ENCODE measurements at places on chromosomes 13 and 19.

- DNase-seq = no peak
Observed at GRCh38 chr19:15091918-15092753, 10.1 kb downstream of the OR1I1 start.

DNA sequence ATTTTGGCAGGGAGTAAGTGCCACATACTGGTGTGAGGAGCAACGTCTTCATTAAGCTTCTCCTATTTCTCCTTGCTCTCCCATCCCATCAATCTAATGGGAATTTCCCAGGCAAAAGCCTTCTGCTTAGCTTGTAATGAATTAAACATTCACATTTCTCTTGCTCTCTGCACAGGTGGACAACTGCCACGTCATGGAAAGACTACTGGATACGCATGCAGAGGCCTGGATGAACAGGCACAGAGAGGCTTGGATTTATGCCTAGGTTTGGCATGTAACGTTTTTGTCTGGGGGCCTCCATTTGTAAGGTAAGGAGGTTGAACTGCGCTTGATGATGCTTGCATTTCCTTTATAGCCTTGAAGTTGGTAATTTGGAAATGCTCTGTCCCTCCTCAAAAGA lies 374.8 kb downstream of the KLF12 start:
- DNase-seq = no peak

DNA sequence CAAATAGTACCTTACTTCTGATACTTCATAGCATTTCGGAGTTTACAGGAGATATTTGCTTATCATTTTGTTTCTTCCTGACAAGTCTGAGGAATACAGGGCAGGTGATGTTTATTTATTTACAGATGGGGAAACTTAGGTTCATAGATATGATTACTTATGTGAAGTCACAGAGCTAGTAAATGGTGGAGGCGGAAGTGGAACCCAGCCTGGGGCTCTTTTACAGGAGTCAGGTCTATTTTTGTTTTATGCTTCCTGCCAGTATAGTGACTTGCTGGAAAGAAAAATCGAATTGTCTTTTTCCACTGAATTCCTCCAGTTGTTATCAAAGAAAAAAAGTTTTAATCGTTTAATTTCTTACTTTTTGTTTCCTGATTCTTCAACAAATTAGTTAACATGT lies 66.5 kb downstream of the DGKH start:
- no peak for DNase-seq

GRCh38 chr13:79271616-79272015 lies 134.4 kb downstream of the RBM26 start:
- no peak for DNase-seq

- no peak for DNase-seq
Observed at GRCh38 chr19:15260939-15261338, 28.7 kb upstream of the EPHX3 start.

- DNase-seq = no peak
Observed at GRCh38 chr19:7618348-7618747, 11.0 kb downstream of the XAB2 start.

DNA sequence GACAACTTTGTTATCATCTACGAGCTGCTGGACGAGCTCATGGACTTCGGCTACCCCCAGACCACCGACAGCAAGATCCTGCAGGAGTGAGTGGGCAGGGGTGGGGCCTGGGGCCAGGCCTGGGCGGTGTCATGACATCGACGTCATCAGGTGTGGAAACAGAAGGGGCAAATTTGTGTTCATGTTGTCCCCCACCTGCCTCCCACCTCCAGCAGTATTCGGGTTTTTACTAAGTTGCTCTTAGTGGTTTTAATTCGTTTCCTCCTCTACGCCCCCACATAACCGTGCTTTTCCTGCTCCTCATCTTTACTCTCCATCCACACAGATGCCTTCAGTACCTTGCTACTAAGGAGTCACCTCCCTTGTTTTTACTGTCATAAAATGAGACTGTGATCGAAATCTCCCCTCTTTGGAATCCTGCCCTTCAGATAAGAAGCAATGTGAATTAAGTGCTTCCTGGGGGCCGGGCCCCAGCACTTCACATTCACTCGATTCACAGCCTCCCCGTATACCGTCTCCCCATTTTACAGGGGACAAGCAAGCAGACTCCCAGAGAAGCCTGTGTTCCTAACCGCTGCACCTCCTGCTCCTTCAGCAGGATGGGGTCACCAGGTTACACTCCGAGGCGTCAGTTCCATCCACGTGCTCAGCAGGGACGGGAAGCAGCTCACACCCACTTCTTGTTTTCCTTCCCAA lies 10.5 kb downstream of the AP1M1 start:
- DNase-seq = no peak

- DNase-seq = no peak
Observed at GRCh38 chr13:96071504-96071903, 18.3 kb upstream of the UGGT2 start.

DNA sequence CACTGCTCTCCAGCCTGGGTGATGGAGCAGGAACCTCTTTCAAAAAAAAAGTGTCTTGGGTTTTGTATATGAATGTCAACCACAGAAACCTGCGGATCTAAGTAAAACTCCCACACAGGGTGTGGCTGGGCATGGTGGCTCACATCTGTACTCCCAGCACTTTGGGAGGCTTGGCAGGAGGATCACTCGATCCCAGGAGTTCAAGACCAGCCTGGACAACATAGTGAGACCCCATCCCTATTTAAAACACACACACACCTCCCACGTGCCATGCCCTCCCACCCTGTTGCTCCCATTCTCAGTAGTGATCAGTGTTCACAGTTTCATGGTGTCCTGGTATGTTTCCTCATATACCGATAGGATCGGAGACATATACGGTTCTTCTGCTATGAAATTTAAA lies 9.2 kb downstream of the TMED1 start:
- DNase-seq = no peak

DNA sequence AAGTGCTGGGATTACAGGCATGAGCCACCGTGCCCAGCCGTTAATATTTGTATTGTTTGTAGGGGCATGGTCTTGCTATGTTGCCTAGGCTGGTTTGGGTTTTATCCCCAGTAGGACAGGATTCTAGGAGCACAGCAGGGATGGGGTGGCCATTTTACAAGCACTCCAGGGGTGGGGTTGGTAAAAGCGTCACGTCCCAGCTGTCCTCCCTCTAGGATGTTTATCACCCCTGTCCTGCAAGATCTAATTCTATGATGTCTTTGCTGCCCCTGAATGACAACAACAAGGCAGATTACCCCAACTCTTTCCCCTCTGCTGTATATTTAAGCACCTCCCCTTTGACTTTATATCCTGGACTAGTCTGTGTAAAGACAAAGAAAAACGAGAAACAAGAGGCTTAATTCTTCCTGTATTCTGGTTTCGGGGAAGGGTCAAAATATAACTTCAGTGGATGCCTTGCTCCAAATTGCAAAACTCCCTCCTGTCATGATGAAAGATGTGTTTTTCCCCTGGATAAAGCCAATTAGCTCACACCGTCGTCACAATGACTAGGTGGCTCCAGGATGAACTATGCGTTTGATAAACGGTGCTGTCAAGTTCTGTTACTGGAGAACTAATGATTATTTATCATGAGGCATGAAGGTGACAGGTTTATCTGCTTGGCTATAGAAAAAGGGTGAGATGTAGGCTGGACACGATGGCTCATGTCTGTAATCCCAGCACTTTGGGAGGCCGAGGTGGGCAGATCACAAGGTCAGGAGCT lies 27.8 kb upstream of the OR1M1 start:
- DNase-seq = no peak

DNA sequence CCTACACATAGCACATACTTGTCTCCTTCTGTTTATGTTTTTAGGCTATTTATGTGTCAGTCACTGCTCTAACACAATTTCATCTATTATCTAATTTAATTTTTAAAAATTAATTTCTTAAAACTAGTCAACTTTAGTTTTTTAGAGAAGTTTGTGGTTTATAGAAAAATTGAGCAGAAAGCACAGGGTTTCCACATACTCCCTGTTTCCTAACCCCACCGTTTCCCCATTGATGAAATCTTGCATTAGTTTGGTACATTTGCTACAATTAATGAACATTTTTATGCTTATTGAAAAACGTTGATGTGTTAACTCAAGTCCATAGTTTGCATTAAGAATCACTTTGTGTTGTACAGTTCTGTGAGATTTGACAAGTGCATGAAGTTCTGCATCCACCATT lies 53.5 kb downstream of the TNFSF13B start:
- DNase-seq = no peak

GRCh38 chr13:58706421-58706820 lies 1074.9 kb downstream of the PCDH17 start:
- no peak for DNase-seq

- DNase-seq = peak; percentile 100
Observed at GRCh38 chr13:110712849-110713641, 455 bp upstream of the ING1 start.

DNA sequence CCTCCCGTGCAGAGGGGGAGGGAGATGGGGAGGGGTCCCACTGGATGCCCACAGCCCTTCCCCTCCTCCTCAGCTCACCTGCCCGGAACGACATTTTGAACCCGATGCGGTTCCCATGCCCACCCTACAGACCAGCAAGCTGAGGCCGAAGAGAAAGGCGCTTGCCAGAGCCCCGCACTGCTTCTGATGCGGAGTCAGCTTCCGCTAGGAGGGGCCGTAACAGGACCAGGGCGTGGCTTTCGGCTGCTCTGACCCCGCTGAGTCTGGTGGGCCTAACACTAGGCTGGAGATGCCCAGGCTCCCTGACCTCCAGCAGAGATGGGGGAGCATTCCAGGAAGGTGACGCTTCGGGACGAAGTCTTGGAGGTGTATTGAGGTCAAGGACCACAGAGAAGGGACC lies 6.7 kb downstream of the ONECUT3 start:
- DNase-seq = no peak

- no peak for DNase-seq
Observed at GRCh38 chr19:53646144-53646543, 14.3 kb downstream of the DPRX start.

DNA sequence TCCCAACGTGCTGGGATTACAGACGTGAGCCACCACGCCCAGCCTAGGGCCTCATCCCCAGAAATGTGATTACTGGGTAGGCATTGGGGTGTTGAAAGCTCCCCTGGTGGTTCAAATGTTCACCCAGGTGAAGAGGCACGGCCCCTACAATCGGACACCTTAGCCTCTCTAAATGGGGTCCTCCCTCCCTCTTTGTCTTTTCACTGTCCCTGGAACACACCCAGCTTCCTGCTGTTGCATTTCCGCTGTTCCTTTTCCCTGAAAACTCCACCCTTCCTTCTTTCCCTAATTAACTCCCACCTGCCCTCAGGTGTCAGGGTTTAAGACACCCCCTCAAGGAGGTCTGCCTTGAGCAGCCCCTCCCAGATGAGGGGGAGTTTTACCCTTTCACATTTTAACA lies 3.6 kb upstream of the PRODH2 start:
- DNase-seq = no peak

GRCh38 chr13:27496006-27496405 lies 45.6 kb upstream of the MTIF3 start:
- no peak for DNase-seq

All from H54 (cell line).